ENCODE measurements at places on chromosomes 6 and 20.

DNA sequence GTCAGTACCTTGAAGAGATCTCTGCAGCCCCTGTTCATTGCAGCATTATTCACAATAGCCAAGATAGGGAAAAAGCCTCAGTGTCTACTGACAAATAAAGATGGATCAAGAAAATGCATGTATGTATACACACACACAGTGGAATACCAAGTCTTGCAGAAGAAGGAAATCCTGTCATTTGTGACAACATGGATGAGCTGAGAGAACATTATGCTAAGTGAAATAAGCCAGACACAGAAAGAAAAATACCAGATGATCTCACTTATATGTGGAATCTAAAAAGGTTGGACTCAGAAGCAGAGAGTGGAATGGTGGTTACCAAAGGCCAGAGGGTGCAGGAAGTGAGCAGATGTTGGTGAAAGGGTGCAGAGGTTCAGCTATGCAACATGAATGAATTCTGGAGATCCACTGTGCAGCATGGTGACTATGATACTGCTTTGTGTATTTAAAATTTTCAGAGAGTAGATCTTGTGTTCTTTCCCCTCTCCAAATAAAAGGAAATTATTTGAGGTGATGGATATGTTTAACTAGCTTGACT is 11.0 kb upstream of the SLC22A1 start:
- no peak for DNase-seq

- DNase-seq = no peak
Measured at GRCh38 chr6:56664029-56664428, 21.3 kb upstream of the DST start.

DNA sequence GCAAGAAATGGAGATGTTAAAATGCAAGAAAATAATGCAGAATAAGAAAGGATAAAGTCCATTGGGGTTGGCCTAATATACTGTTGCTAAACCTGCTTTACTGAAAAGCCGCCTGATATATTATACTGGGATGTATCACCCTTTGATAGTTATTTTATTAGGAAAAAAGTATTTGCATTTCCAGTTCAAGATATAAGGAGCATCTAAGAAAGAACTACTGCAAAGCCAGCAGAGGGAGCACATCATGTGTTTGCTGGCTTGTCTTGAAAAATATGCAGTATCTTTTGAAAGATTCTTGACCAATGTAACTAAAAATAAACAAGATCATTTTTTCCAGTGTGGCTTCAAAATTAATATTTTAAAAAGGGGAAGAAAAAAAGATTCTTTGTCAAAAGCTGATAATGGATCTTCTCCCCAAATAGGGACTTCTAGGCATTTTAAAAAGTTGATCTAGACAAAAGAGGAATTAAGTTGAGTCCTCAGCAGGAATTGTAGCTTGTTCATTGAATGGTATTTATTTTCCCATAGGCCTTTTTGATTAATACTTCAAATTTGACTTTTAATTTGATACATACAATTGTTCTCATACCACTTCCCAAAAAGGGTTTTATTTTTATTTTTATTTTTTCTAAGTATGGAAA is 214.9 kb downstream of the ZFAND3 start:
- no peak for DNase-seq

- no peak for DNase-seq
Measured at GRCh38 chr6:11258260-11259237, 26.1 kb upstream of the NEDD9 start.

- no peak for DNase-seq
Measured at GRCh38 chr6:137982418-137983189, 115.5 kb downstream of the TNFAIP3 start.

GRCh38 chr6:166584155-166584554 is 2.3 kb downstream of the RAMACL start:
- no peak for DNase-seq

DNA sequence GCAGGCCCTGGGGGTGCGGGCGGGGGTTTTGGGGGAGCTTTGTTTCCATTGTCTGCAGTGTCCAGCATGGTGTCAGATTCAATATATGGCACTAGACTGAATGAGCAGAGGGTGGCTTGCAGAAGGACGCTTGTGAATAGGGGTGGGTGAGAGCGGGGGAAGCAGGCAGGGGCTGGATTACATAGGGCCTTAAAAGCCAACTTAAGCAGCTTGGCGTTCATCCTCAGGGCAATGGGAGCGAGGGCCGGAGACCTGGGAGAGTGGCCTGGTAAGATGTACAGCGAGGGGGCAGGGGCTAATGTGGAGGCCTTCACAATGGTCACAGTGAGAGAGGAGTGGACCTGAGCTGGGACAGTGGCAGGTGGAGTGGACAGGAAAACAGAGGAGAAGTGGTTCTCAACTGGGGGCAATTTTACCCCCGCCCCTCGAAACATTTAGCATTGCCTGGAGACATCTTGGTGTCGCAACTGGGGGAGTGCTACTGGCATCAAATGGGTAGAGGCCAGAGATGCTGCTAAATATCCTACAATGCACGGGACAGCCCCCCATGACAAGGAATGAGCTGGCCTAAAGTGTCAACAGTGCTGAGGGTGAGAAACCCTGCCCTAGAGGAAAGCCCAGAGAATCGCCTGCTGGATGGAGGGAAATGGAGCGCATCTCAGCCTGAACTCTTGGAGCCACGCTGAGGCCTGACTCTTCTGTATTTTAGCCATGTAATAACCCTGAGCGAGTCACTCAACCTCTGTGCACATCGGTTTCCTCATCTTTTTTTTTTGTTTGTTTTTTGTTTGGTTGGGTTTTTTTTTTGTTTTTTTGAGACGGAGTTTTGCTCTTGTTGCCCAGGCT is 15.1 kb upstream of the BAK1 start:
- DNase-seq = no peak

DNA sequence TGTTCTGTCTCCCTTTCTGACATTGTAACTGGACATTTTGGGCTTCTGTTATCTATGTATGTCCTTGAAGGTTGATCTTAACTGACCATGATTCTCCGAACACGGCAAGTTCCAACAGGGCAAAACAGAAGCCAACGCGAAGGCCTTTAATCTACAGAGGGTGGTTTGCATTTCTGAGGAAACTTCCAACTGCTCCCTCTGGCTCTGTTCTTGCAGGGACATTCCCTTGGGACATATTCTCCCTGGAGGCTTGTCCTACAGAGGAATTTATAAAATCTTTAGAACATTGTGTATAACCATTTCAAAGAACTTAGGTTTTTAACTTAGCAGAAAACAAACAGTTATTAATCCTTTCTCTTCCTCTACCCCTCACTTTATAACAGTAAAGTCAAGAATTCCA is 189.0 kb upstream of the CDYL start:
- no peak for DNase-seq

GRCh38 chr6:34526992-34527728 is 29.0 kb downstream of the SPDEF start:
- DNase-seq = peak; percentile 94

DNA sequence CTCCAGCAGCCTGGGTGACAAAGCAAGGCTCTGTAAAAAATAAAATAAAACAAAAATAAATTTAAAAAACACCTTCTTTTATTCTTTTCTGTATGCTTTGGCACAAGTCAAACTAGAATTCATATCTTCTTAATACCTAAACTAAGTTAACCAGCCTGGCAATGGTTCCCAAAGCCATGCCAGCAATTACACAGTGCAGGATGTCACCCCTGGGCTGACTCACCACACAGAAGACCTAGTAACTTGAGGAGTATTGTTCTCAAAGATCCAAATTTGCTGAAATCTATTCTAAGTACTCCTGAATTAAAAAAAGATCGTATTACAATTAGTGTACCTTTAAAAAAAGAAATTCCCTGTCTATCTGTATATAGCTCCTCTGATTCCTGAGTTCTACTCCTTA is 162.7 kb upstream of the SGK1 start:
- DNase-seq = no peak

DNA sequence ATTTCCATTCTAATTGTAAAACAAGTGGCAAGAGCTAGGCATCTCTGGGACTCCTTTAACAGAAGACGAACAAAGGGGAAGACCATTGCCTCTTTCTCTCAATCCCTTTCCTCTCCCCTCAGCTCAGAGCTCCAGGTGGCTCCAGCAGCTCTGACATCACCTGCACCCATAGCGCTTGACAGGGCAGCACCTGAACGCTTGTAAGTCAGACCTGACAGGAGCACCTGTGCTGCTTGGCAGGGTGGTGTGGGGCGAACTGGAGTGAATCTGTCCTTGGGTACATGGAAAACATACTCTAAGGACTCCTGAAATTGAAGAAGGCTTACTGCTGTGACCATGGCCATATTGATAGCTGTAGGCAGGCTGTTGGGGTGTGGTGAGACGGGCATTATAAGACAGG is 409.5 kb upstream of the AGPAT4 start:
- no peak for DNase-seq
